Hematopoietic multipotent progenitor cell treated with erythropoietin and hydrocortisone succinate and interleukin-3 and kit ligand, for 8 days (in vitro differentiated cells): ENCODE measurements at places on chromosomes 1 and 21.

DNA sequence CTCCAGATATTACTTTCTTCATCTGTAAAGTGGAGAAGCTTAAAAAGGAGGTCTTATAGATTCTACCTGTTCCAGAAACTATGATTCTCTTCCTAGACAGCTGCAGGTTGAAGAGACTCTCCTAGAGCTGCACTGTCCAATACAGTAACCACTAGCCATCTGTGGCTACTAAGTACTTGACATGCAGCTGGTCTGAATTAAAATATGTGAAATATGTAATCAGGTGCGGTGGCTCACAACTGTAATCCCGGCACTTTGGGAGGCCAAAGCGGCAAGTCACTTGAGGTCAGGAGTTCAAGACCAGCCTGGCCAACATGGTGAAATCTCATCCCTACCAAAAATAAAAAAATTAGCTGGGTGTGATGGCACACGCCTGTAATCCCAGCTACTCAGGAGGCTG lies 15.8 kb downstream of the APP start:
- DNase-seq: no peak

DNA sequence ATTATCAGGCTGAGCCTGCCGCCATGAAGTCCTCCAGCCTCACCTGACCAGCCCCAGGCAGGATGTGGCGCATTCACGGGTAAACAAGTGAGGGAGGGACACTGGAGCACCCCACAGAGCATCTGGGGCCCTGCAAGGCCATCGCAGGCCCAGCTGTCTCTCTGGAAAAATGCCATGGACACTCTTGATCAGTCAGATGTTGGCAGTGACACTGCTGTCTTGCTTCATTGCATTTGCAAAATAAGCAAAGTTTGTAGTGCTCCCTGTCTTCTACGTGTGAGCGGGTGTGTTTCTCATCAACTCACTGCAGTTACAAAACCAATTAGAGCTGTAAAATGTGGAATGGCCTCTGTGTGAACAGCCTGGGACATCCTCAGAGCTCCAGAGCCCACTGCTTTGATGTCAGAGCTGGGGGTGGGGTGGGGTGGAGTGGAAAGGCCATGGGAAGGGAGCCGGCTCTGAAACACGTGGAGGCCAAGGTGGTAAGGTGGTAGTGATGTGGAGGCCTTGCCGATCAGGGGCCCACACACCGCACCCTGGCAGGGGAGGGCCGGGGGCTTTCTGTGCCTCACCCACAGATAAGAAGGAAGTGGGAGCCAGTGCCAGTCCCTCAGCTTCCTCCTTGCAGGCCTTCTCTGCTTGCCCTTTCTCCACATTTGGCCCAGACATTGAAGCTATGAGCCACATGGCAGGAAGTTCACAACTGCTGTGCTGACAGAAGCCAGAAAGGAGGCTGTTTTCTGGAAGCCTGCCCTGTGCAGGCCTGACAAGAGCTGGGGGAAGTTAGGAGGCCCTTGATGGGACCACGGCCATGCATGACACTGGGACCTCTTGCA lies 254.9 kb downstream of the RHOU start:
- peak; percentile 29 for DNase-seq

GRCh38 chr1:241485554-241485992 lies 34.0 kb downstream of the FH start:
- DNase-seq: peak; percentile 56

- DNase-seq: peak; percentile 97
Observed at GRCh38 chr1:181088079-181089016, at the start of gene IER5. TSS of gene IER5 (plus strand) at chr1:181088700. CDS start at chr1:181088903, 203 bp downstream.

GRCh38 chr21:46153247-46154154 lies 1.9 kb downstream of the FTCD start:
- peak; percentile 48 for DNase-seq

DNA sequence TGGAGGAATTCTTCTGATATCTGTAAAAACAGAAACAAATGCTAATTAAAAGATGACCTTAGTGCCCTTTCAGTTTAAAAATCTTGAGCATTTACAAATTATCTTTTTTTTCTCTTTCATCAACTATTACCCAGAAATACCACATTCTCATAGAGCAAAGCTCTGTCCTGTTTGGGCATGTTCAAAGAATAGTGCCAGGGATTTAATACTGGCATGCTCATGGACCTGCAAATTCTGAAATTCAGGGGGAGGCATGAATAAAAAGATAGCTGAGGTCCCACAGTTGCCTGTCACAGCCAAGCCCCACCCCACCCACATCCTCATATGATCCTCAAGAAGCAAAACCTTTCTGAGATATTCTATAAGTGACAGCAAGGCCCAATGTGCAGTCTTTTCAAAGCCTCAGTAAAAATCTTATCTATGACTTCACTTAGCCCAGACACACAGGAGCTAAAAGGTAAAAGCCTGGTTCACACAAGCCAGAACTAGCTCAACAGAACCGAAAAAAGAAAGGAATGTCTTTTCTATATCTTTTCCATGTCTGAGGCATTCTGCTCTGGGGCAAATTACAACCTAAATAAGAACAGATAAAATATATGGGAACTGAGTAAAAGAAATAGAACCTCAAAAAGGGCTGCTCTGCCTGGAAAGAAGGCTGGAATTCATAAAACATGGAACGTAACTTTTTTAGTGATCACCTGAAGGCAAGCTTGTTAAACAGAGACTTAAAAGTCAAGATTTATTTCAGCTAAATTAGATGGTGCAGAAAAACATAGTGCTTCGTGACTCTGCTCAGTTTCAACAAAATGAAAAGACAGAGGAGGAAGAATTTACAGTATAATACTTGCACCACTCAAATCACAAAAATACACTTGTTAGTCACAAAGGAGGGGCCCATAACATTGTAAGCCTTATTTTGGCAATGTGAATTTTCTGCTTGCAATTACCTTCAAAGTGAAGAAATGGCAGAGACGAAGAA lies 11.0 kb downstream of the WLS start:
- no peak for DNase-seq

- DNase-seq: no peak
Observed at GRCh38 chr1:236705771-236706170, 19.5 kb downstream of the ACTN2 start.

- no peak for DNase-seq
Observed at GRCh38 chr1:179707406-179707805, 35.7 kb upstream of the FAM163A start.

DNA sequence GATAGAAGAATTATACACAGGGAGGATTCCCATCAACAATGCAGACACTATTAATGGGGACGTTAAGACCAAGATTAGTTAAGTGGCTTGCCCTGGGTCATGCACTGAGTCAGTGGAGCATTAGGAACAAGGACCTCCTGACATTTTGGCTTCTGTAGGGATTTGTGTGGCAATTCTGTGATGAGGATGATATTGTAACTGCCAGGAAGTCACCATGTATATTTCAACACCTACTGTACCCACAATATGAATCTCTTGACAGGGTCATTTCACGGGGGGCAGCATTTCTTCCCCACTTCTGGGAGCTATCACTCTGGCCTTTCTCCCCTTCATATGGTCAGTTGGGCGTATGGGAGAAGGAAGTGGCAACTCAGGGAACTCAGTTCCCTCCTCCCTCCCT lies 134.9 kb downstream of the RUNX1 start:
- no peak for DNase-seq
